ENCODE measurements at places on chromosomes 1 and 21. TPM values are rescaled to one million over a fixed set of nuclear protein-coding genes. Genes with fewer than 3 reads are reported as not detected.

DNA sequence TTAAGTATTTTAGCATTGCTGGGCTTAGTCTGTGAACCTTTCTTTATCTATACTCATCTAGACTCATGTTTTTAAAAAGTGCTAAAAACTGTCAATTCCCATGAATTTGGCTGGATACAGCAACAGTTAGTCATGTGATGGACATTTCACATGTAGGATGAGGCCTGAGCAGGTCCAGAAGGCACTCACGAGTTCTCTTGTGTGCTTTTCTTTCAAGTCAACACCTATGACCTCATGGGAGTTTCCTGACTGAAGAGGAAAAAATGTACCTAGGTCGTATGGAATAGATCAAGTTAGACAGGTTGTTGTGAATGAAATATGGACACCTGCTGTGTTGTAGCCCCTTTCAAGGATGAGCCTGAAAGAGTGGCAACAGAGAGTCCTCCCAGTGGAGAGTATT, 394.2 kb downstream of the DUSP10 start:
- H3K27me3 ChIP-seq = no peaks in the 10 kb centered on the region
- H3K27ac ChIP-seq = no peak overlapping the region

DNA sequence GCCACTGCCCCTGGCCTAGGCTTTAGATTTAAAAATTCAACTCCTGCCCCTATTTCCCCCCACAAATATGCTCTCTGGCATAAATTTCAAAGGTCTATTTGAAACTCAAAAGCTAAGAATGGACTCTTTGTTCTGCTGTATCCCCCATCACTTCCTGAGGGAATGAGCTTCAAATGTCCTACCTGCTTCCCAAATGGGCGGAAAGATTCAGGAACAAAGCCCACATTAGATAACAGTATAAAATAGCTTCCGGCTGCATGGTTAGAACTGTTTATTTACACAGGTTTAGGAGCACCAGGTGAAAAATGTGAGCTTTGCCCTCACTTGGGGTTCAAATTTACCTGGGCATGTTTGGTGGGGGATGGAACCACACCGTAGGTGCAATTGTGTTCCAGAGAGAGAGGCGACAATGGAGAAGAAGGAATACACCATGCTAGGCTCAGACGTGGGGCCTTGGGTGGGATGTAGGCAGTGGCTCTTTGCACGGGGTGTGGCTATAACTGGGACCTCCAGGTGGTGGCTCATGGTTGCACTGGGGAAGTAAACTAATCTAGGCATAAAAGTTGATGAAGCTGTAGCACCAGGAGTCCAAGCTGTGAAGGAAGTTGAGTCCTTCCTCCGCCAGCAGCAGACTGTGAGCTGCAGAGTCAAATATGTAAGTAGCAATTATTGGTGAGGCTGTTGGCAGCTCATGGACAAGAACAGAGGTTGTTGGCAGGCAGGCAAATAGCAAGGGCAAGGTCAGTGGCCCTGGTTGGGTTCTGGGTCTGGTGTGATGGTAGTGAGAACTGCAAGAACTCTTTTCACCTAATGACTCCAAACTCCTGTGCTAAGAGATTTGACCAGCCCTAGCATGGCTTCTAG, 41.5 kb upstream of the SRSF10 start:
- no peak for DNase-seq
- peaks cover 37% of the 10 kb centered on the region for H3K4me1 ChIP-seq
- H3K4me3 ChIP-seq = no peak overlapping the region

CTPS1 gene
- 31.2 TPM for total RNA-seq

GRCh38 chr1:223177681-223178080, 34.6 kb upstream of the TLR5 start:
- H3K36me3 ChIP-seq = no peaks in the 10 kb centered on the region
- peak; percentile 80 for DNase-seq
- H3K4me3 ChIP-seq = no peak overlapping the region

CD101 gene
- total RNA-seq = 3.9 TPM

- H3K27ac ChIP-seq = no peak overlapping the region
- no peaks in the 10 kb centered on the region for H3K36me3 ChIP-seq
- H3K27me3 ChIP-seq = no peaks in the 10 kb centered on the region
These were observed 89.7 kb downstream of the IGSF21 start for GRCh38 chr1:18197299-18197698.

DNA sequence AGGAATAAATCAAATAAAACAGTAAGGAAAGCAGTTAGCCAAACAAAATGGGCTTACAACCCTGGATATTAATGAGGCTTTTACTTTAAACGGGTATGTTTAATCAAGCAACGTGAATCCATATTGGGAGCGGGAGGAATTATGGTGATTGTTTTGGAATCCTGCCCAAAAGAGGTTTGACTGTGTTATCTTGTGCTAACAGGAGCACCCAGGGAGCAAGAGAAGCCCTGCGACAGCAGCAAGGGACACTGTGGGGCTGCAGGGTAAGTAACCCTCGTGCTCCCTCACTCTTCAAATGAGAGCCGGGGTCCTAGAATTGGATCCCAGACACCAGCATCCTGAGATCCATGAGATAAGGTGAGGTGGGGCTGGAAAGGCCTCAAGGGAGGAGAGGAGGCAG, 72.6 kb upstream of the PGBD5 start:
- H3K4me1 ChIP-seq = peaks cover 15% of the 10 kb centered on the region
- no peaks in the 10 kb centered on the region for H3K36me3 ChIP-seq
- DNase-seq = no peak
- no peak overlapping the region for H3K4me3 ChIP-seq
- H3K27ac ChIP-seq = no peak overlapping the region

GRCh38 chr1:27521336-27521831, 31.4 kb upstream of the WASF2 start:
- DNase-seq = no peak
- no peaks in the 10 kb centered on the region for H3K27me3 ChIP-seq
- H3K4me1 ChIP-seq = peaks cover 95% of the 10 kb centered on the region
- H3K27ac ChIP-seq = peak overlapping the region; percentile 99

DNA sequence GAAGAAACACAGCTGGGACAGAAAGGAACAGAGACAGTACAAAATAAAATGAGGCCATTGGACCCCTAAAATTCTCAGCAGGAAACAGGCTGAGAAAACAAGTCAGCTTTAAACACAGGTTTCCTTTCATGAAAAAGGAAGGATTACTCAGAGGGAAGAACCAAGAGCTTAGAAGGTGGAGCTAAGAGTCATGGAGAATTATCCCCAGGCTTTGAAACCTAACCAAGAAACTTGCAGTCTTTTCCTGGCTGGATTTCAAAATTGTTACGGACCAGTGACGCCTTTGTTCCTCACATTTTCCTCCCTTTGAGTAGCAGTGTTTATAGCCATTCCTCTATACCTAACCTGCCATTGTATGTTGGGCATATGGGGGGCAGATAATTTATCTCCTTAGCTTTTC, 8.8 kb downstream of the HMGB4 start:
- no peaks in the 10 kb centered on the region for H3K27me3 ChIP-seq
- no peaks in the 10 kb centered on the region for H3K36me3 ChIP-seq

RAVER2 gene
- total RNA-seq = 15.0 TPM

DNA sequence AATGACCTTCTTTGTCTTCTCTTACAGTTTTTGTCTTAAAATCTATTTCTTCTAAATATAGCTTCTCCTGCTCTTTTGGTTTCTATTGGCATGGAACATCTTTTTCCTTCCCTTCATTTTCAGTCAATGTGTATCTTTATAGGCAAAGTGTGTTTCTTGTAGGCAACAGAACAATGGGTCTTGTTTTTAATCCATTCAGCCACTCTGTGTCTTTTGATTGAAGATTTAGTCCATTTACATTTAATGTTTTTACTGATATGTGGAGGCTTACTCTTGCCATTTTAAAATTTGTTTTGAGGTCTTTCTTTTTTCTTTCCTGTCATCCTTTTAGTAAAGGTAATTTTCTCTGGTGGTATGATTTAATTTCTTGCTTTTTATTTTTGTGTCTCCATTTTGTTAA, 271.2 kb upstream of the ZP4 start:
- H3K27me3 ChIP-seq = no peaks in the 10 kb centered on the region
- H3K36me3 ChIP-seq = no peaks in the 10 kb centered on the region
- no peaks in the 10 kb centered on the region for H3K4me1 ChIP-seq

TRPM2 gene
- total RNA-seq = 2.2 TPM

GRCh38 chr1:241460098-241460873, 59.3 kb downstream of the FH start:
- DNase-seq = no peak
- H3K27me3 ChIP-seq = no peaks in the 10 kb centered on the region
- no peak overlapping the region for H3K4me3 ChIP-seq
- H3K4me1 ChIP-seq = no peaks in the 10 kb centered on the region
